ENCODE measurements at places on chromosomes 4 and X. TPM values are rescaled to one million over a fixed set of nuclear protein-coding genes. Genes with fewer than 3 reads are reported as not detected.

Gene PLXNA3
- total RNA-seq, result 4.4 TPM

Gene TAB3
- total RNA-seq, result 29.4 TPM

Gene RAB33A
- total RNA-seq, result not detected

Gene BANK1
- total RNA-seq, result 1.5 TPM

Gene SPIN2A
- total RNA-seq, result 0.07 TPM

Gene CYLC1
- not detected for total RNA-seq

Gene NSUN7
- 1.5 TPM for total RNA-seq

Gene FAM193A
- 7.5 TPM for total RNA-seq

Gene ADH4
- 0.07 TPM for total RNA-seq

Gene RHOH
- total RNA-seq, result not detected

Gene ASMT
- not detected for total RNA-seq

Gene SAGE1
- not detected for total RNA-seq

Gene ARX
- total RNA-seq, result not detected

Gene RUFY3
- total RNA-seq, result 20.3 TPM

Gene CT47B1
- not detected for total RNA-seq
